ENCODE measurements at places on chromosomes 4 and X.
A peak's percentile ranks its signal among the peaks of the same experiment; 100 is the strongest.

- no peak for DNase-seq
Observed at GRCh38 chr4:48337731-48338130, 3.6 kb upstream of the SLAIN2 start.

DNA sequence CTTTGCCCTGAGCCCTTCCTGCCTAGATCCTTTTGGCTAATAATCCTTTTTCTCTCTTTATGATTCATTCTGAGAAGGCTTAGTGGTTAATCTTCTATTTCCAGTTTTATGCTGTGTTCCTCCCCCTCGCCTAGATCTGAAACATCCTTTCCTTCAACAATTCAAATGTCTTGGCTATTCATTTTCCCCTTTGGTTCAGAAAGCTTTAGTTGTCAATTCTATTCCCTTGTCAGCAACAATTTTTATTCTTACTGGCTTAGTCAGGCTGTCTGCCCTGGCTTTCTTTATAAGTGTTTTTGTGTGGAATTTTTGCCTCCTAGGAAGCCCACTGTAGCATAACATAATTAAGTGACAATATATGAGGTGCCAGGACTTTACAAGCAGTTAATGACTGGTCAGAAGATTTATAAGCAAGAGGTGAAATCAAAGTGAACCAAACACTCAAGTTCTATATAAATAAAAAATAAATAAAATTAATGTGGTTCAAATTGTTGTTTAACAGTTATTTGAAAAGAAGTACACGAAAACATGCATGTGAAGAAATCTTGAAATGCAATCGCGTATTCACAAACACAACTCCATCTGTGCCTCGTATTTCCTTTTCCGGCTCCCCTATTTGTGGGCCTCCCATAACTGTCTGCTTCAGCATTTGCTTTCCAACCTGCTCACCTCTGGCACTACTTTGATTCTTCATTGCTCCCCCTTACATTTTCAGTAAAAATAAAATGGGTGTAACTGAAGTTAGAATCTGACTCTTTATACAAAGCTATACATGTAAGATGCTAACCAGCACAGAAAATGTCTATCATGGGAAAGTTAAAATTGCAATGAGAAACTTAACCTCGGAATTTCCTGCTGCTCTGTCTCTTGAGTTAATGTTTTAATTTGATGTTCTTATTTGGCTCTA is 235.4 kb downstream of the SPRY1 start:
- no peak for DNase-seq

GRCh38 chrX:154351183-154352011 is 23.0 kb downstream of the FLNA start:
- DNase-seq = no peak

DNA sequence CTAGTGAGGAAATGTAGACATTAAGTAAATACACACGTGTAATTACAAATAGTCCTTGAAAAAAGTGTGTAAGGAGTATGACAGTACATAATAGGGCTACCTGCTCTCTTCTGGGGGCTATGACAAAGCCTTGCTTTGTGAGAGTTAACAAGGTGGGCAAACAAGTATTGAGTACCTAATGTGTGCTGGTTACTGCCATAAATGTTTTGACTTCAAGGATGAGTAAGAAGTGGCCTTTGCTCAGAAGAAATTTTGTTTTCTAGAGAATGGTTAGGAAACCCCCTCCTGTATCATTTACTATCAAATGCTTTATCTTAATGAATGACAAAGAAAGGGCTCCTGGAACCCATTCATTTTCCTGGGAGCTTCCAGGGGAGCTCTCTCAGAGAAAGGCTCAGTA is 167.0 kb upstream of the CASK start:
- no peak for DNase-seq

DNA sequence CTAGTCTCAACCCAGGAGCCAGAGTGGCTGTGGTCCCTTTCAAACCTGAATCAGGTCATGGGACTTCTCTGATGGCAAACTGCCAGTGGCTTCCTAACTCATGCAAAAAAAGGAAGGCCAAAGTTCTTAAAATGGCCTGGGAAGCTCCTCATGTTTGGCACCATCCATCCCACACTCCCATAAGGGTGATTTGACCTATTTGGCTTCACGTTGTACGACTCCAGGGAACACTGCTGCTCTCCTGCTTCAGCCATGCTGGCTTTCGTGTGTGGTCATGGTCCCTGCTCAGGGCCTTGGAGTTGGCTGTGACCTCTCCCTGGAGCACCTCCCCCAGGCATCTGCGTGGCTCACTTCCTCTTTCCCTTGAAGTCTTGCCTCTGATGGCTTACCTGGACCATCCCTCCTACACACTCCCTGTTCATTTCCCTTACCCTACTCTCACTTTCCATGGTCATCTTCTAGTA is 12.8 kb upstream of the TMSB4X start:
- no peak for DNase-seq

- DNase-seq = no peak
Observed at GRCh38 chr4:159358226-159358625, 255.3 kb downstream of the RAPGEF2 start.

DNA sequence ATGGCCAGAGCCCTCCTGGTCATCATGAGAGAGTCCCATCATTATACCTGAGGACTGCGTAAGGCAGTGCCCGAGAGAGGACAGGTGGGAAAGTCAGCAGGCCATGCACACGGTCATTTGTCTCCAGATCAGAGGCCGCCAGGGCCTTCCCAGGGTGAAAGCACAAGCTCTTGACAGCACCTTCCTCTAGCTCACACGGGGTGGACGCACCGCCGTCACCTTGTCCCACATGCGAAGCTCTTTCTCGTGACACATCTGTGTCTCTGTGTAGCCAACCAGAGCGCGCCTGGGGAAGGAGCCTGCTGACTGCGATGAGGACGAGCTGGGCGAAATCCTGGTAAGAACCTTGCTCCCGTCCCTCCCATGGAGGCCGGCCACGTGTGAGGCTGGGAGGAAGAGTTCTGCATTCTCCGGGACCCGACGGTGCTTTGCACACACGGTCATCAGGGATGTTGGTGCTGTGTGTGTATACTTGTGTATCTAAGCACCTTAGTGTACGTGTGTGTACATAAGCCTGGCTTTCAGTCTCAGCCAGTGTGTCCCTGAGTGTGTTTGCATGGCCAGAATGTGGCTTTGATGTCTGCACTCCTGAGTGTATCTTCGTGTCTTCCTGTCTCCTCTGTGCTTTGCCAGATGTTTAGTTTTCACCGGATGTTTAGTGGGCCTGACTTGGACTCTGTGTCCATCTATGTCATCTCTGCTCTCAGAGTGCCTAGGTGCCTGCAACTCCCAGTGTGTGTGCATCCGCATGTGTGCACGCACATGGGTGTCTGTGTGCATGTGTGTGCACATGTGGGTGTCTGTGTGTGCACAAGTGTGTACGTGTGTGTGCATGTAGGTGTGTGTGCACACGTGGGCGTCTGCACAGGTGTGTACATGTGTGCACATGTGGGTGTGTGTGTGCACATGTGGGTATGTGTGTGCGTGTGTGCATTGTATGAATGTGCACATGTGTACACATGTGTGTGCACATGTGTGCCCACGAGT is 15.1 kb downstream of the ATP5ME start:
- no peak for DNase-seq

- DNase-seq = no peak
Observed at GRCh38 chr4:118410138-118410537, 57.3 kb upstream of the PRSS12 start.

- no peak for DNase-seq
Observed at GRCh38 chr4:74503580-74503979, 58.6 kb downstream of the AREG start.

- no peak for DNase-seq
Observed at GRCh38 chr4:188282471-188283232, 143.4 kb downstream of the TRIML1 start.

GRCh38 chr4:173307778-173308177 is 26.4 kb downstream of the HMGB2 start:
- no peak for DNase-seq

- DNase-seq = peak; percentile 36
Observed at GRCh38 chrX:53284684-53285447, 3.5 kb upstream of the IQSEC2 start.

Data from activated naive CD4-positive, alpha-beta T cell treated with anti-CD3 and anti-CD28 coated beads, Interleukin-2, amount 50 U/mL, for 16 hours (primary cell).